ENCODE measurements at places on chromosomes 11 and 22.

DNA sequence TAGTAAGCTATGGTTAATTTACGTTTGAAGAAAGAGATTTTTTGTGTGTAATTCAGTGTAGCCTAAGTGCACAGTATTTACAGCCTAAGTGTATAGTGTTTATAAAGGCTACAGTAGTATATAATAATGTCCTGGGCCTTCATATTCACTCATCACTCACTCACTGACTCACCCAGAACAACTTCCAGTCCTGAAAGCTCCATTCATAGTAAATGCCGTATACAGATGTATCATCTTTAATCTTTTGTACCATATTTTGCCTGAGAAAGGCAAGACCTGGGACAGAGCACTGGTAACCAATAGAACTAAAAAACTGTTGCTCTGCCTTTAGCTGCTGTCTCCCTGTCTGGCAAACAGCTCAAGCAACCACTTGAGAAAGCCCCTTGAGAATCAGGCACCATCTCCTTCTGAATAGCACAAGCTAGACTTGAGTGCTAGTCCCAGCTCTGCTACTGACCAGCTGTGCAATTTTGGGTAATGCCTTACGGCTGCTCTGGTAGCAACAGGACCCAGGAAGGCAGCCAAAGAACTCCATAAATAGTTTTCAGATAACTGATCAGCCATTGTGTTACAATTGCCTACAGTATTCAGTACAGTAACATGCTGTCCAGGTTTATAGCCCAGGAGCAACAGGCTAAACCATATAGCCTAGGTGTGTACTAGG, 131.3 kb downstream of the KCNC1 start:
- DNase-seq, result no peak

DNA sequence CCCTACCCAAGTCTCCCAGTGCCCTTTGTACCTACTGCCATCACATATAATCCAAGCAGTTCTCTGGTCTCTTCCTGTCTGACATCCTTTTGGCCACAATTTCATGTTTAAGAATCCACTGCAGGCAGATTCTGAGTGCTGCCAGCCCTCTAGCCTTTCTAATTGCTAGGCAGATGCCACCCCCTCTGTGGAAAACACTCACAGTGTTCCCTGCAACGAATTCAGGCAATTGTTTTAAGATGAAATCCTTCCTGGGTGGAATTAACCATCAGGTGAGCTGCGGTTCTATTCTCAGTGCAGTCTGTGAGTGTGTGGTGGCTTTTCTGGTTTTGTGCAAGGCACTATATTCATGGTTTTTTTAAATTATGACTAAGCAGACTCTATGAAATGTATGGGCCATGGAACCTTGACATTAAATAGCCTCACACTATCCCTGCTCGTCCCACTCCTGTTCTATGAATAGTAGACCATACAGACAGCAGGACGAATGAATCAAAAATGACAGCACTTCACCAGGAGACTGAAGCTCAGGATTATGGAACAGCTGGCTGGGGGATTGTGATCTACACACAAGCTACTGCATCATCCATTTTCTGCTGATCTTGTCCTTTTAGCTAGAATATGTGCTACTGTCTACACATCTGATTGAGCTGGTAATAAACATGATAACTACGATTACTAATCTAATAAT, 29.8 kb upstream of the BMAL1 start:
- no peak for DNase-seq

- DNase-seq, result no peak
These were observed 363.0 kb downstream of the CNTN5 start for GRCh38 chr11:99383648-99384245.

DNA sequence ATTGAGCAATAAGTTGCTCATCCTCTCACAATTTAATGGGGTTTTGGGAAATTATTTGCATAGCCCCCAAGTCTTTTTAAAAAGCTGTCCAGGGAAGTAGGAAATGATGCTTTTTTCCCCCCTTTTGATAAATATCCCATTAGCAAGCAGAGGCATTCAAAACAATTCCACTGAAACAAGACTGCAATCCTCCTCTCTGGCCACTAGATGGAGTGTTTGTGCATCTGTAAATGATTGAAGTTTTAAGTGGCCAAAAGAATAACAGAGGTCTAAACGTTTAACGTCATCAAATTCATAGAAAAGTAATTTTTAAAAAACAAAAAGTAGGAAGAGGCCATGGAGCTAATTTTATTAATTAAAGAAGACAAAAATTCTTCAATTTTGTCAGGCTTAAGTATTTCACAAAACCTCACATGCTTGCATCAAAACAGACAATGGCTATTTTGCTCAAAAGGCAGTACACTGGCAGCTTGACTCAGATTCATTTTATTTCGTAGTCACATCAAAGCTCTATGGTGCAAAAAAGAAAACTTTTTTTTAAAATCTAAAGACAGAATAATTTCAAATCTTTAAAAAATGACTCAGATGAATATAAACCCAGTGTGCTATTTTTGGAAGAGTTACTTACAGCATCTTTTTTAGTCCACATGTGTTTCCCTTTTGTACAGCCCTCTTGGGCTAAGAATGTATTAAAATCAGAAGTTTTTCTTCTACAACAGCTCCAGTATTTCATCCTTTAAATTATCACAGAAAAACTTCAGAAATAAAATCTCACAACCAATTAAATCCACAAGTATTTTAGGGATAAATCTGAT, 17.8 kb downstream of the CHORDC1 start:
- no peak for DNase-seq

GRCh38 chr11:1048375-1049070, 12.0 kb upstream of the MUC6 start:
- DNase-seq, result no peak

DNA sequence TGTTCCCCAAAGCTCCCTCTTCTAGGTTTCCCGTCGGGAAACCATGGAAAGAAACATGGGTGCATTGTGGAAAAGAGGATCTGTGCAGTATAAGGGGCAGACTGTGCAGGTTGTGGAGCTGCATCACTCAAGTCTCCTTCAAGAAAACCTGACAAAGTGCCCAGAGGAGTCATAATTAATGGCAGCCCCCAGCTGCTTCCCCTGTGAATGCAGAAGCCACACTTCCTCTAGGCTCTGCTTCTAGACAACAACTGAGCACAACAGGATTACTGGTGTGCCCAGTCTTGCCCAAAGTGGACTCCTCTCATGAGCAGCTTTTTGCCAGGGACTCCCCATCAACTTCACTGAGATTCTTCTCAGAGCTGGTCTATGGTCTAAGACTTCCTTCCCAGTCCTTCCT, 42.6 kb upstream of the SCUBE2 start:
- no peak for DNase-seq

- peak; percentile 92 for DNase-seq
These were observed 2.9 kb upstream of the MTFP1 start for GRCh38 chr22:30422481-30423300.

- DNase-seq, result no peak
These were observed 17.2 kb downstream of the CBX7 start for GRCh38 chr22:39135092-39135896.

GRCh38 chr11:88359541-88359940, 22.0 kb upstream of the CTSC start:
- DNase-seq, result no peak

DNA sequence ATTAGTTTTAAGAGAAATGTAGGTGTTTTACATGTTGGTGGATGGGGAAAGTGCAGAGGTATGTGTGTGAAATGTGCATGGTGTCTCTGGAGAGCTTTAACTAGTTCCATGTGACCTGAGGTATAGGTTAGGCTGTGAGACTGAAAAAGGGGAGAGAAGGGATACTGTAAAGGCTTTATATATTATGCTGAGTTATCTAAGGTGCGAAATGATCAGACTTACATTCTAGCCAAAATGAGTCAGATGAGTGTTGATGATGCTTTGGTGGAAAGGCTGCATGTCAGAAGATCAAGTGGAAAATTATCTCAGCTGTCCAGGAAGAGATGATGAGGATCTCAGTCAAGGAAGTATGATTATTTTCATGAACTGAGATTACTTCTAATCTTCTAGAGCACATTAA, 15.8 kb downstream of the ACAT1 start:
- no peak for DNase-seq

GRCh38 chr11:70713988-70714665, 315.8 kb downstream of the CTTN start:
- no peak for DNase-seq

GRCh38 chr11:30992513-30992849, 377.1 kb downstream of the DCDC1 start:
- DNase-seq, result no peak

DNA sequence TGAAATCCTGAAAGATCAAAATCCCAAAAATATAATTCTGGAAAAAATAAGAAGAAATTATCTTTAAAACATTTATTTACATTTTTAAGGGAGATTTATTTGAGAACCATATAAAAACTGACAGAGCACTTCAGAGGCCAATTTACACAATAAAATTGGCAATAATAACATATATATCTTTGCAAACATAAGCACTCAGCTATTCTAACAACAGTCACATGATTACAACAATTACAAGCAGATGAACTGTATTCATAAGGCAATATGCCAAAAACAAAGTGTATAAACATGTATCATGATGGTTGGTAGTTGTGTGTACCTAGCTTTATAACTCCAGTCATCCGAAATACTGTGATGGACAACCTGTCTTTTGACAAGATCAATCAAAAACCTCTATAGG, 17.7 kb upstream of the RASSF10 start:
- DNase-seq, result no peak

GRCh38 chr11:78548911-78549590, 25.6 kb downstream of the NARS2 start:
- no peak for DNase-seq

All from mesenteric fat pad (tissue), 1 donor.